ENCODE measurements at places on chromosomes 11 and 22. TPM values are rescaled to one million over a fixed set of nuclear protein-coding genes. Genes with fewer than 3 reads are reported as not detected.

DNA sequence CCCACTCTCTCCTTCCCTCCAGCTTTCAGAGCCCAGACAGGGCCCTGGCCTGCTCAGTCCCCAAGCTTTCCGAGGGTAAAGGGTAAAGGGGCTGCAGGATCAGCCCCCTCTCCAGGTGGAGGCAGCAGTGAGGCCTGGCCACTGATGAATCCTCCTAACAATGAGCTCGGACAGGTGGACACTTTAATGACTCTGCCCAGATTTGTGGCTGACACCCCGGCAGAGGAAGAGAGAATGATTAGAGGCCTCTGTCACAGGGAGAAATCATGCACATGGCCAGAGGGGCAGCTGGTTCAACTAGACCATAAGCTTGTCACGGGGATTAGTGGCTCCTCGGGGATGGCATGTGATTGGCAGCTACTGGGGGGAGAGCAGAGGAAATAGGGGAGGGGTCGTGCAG, 587.5 kb upstream of the B3GAT1 start:
- DNase-seq: no peak

MIOX gene
- total RNA-seq: 0.29 TPM

SERHL2 gene
- total RNA-seq: 2.1 TPM

- DNase-seq: no peak
Measured at GRCh38 chr22:33921525-33922348, 1.5 kb upstream of the LARGE1 start.

DNA sequence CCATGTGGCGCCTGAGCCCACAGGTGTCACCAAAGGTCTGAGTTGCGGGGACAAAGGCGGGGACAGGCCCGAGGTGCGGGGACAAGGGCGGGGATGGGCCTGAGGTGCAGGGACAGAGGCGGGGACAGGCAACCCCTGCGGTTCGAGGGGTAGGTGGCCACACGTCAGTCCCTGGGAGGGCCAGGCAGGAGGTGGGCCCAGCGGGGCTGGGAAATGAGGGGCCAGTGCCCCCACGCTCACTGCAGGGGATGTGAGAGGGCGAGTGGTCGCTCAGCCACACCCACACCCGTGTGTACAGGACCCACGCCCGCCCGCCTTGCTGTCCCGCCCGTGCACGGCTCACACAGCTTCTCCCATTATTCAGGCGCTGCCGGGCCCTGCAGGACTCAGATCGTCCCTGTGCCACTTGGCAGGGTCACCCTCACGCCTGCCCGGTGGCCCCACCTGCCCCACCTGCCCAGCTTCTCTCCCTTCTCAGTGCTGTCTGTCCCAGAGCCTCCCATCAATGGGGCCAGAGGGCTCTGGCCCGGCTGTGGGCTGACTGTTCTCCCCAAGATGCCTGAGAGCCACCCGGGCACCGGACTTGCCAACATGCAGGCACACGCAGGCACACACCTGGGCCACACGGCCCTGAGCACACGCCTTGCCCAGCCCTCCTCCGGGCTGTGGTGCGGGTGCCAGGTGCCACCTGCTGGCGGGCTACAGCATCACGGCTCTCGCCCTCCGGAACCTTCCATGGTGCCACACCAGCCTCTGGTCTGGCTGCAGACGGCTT, 14.2 kb upstream of the MUC6 start:
- DNase-seq: peak; percentile 51

- DNase-seq: no peak
Measured at GRCh38 chr22:39229075-39229474, 15.7 kb downstream of the PDGFB start.

GRCh38 chr22:44931077-44931540, 78.7 kb downstream of the PHF21B start:
- no peak for DNase-seq

DNA sequence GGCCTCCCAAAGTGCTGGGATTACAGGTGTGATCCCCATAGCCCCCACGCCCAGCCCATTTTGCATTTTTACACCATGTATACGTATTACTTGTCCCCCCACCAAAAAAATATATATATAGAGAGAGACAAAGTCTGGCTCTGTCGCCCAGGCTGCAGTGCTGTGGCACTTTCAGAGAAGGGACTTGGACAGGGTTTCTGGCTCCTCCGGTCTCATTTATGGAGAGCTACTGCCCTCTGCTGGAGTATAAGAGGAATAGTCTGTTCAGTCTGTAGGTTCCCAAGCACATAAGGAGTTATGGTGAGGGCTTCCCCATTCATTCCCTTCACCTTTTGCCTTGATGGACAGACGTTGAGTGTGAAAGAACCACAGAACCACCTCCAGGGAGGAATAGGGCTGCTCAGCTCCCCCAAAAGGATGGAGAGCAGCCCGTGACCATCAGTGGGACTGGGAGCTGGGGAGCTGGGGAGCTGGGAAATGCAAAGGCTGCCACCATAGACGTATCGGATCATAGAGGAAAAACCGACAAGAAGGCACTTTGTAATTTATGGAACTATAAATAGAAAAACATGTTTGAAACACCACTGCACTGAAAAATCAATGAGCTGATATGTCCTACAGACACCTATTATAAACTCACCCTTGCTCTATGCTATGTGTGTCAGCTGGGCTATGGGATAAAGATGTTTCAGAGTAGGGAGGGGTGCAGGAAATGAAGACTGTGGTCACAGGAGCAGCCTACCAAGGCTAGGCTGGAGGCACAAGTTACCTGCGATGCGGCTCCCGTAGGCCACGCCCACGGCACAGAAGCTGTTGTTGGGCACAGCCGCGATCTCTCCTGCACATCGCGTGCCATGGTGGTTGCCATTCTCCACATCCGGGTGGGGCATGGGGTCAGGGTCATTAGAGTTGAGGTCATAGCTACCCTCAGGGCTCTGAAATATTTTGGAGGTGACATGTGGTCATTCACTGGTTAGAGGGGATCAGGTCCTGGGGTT, 5.2 kb downstream of the PCSK7 start:
- DNase-seq: peak; percentile 72

CHADL gene
- 0.15 TPM for total RNA-seq

- no peak for DNase-seq
Measured at GRCh38 chr11:107011977-107012376, 6.3 kb downstream of the GUCY1A2 start.

GRCh38 chr11:44708009-44708408, 18.8 kb upstream of the TSPAN18 start:
- DNase-seq: no peak

PHETA2 gene
- 1.8 TPM for total RNA-seq

GRCh38 chr22:39494471-39495120, 7.5 kb upstream of the MIEF1 start:
- no peak for DNase-seq

- DNase-seq: no peak
Measured at GRCh38 chr11:68009391-68010089, 587 bp upstream of the ALDH3B1 start.

CCDC73 gene
- not detected for total RNA-seq

DNAJB13 gene
- total RNA-seq: not detected

DNA sequence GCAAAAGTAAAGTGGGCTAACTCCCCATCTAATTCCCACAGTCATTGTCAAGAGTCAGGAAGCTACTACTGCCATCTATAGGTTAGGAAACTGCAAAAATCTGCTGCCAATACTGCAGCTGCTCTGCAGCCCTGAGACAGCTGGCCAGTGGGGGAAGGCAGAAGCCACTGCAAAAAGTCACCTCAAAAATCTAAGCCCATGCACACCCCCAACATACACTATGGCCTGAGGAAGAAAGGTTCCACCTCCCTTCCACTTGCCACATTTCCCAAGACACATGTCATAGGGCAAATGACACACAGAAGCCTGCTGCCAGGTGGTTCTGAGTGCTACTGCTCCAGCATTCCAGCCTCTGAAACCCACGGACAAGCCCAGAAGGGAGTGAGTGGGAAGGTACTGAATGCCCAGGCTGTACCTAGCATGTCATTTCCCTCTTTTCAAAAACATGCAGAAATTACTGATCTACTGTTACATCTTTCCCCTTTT, 36.9 kb downstream of the DGCR2 start:
- peak; percentile 26 for DNase-seq

ALKBH3 gene
- total RNA-seq: 41.5 TPM

DNA sequence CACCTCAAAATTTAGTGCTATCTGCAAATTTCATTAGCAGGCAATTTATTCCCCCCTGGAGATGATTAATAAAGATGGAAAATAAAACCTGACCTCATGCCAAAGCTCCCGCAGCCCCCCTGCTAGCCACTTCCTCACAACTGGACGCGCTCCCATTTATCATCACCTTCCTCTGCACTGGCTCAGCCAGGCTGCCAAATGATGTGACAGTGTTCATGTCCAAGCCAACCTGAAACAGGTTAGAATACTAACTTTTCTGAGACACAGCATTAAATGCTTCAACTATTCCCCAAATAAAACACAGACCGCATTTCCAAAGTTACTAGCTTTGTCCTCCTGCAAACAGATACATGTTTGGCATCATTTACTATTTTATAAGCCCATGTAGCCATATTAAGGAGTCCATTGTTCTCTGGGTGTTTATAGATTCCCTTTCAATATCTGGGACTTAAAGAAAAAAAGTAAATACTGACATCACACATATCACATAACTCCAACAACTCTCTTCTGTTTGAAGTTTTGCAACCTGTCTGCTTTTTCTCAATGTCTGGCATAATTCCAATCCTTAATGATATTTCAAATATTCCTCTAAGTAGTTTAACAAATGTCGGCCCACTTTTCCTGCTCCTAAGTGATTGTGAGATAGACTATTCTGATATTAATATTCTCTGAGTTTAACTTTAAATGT, 829.7 kb upstream of the FAT3 start:
- DNase-seq: no peak

DNA sequence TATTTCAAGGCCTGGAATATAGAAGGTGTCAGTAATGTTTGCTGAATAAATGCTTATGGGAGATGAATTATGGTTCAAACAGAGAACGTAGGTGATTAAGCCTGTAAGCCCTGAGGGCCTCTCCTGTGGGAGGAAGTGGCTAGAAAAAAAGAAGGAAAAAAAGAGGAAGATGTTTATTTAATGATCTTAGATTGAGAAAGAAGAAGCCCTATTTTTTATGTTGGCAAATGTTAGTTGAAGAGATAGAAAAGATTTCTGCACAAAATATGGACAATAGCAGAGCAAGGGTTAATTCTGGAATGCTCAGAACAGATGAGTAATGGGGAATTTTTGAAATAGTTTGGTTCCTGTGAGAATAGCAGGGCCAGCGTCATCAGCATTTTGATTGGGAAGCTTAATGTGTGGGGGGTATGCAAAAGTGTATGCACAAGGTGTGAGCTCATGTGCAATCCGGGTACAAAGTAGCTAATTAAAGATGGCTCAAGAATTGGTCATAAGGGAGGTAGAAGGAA, 95.7 kb downstream of the TEAD1 start:
- DNase-seq: peak; percentile 39

APLNR gene
- total RNA-seq: not detected

- DNase-seq: no peak
Measured at GRCh38 chr11:86737230-86737629, 63.1 kb upstream of the PRSS23 start.

CECR2 gene
- 1.4 TPM for total RNA-seq

ZNF202 gene
- total RNA-seq: 12.2 TPM

NTM gene
- total RNA-seq: 2.3 TPM

DNA sequence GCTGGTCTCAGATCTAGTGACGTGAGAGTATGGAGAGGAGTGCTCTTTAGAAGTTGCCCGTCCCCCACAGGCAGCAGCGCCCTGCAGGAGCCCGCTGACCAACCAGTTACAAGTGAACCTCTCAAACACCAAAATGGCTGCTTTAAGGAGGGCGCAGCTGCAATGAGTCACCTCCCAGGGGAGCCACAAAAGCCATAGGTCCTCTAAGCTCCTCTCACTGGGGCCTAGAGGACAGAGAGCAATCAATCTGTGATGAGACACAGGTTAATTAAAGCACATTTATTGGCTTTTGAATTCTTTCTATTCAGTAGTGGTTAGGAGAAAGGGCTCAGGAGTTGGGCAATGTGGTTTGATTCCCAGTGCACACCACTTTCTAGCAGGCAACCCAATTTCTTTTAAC, 15.5 kb upstream of the RAPSN start:
- peak; percentile 13 for DNase-seq

DNA sequence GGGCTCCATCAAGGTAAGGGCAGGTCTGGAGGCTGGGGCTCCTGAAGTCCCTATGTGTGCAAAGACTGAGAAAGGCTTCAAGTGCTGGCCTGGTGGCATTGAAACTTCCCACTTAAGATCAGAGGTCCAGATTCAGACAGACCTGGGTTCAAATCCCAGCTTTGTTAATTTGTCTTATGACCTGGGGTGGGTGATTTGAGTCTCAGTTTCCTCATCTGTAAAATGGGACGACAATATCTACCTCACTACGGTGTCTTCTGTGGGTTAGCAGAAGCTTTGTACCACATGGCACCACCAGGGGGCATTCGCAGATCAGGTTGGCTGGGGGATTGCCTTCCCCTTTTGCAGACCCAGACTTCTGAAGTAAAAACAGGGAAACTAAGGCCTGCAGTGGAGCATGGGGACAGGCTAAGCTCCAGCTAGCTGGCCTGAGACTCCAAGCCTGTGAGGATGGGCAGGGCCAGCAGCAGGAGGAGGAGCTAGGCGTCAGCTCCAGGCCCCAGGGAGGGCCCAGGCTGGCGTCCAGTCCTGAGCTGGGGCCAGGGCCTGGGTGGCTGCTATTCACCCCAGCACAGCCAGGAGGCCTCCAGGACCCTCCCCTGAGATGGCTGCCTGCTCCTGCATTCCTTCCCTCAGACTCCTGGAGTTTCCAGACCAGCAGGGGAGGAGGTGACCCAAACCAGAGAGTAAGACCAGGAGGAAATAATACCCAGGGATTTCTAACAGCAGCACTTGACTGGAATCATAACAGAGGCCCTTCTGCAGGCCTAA, 1.5 kb downstream of the CASTOR1 start:
- DNase-seq: peak; percentile 77

- no peak for DNase-seq
Measured at GRCh38 chr11:68813773-68814172, 27.9 kb downstream of the CPT1A start.

GRCh38 chr11:121291896-121292494, 576 bp upstream of the SC5D start:
- no peak for DNase-seq

GRCh38 chr11:5369789-5370188, 13.8 kb upstream of the OR51M1 start:
- peak; percentile 0 for DNase-seq

GRCh38 chr11:130209954-130210854, 50.6 kb downstream of the ST14 start:
- no peak for DNase-seq

DNA sequence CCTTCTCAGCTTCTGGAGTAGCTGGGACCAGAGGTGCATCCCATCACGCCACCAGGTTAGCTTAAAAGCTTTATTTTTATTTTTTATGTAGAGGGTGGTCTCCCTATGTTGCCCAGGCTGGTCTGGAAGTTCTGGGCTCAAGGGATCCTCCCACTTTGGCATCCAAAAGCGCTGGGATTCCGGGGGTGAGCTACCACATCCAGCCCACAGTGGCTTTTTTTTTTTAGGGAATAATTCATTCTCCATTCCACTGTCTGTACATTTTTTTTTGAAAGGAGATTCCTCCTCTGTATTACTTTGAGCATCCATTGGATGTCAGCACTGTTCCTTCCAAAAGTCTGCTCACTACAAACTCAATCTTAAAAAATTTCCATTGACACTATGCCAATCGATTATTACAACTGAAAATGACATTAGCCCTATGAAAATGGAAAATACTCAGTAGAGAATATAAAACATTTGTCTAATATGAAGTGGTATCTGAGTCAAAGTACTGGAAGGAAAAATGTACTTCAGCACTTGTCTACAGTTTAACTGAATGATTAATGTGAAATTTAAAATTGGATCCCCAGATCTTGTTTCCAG, 1.3 kb upstream of the LPXN start:
- DNase-seq: no peak

Data from NCI-H460 (cell line).